ENCODE measurements at places on chromosomes 12 and 14.

GRCh38 chr12:93883436-93884154 lies 206.4 kb downstream of the CRADD start:
- H3K4me3 ChIP-seq = no peak overlapping the region
- H3K27ac ChIP-seq = no peak overlapping the region
- H3K27me3 ChIP-seq = no peaks in the 10 kb centered on the region
- no peaks in the 10 kb centered on the region for H3K4me1 ChIP-seq

DNA sequence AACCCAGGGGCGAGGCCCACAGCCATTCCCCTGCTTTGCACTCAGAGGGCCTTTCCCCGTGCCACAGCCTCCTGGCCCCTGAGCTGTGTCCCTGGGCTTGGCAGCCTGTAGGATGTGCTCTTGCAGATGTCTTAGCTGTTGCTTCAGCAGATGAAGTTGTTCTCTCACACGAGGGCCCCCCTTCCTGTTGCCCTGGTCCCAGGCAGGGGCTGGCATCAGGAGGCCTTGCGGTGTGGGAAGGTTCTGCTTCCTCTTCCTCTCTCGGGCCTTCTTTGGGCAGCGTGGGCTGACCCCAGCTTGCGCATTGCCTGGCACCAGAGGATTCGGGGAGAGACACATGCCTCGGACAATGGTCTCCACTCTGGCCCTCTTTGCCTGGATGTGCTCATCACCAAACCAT lies 12.7 kb downstream of the PROX2 start:
- no peak overlapping the region for H3K27ac ChIP-seq
- no peaks in the 10 kb centered on the region for H3K4me1 ChIP-seq
- no peaks in the 10 kb centered on the region for H3K27me3 ChIP-seq
- H3K36me3 ChIP-seq = no peaks in the 10 kb centered on the region
- no peak overlapping the region for H3K4me3 ChIP-seq
- no peak for DNase-seq

GRCh38 chr12:48995086-48995879 lies 3.9 kb downstream of the DDN start:
- H3K4me3 ChIP-seq = peak overlapping the region; percentile 64
- H3K36me3 ChIP-seq = no peaks in the 10 kb centered on the region
- H3K27me3 ChIP-seq = peaks cover 6% of the 10 kb centered on the region
- H3K27ac ChIP-seq = no peak overlapping the region
- peaks cover 39% of the 10 kb centered on the region for H3K4me1 ChIP-seq
- no peak for DNase-seq

- H3K36me3 ChIP-seq = no peaks in the 10 kb centered on the region
- no peak for DNase-seq
- H3K4me1 ChIP-seq = peaks cover 6% of the 10 kb centered on the region
- H3K27me3 ChIP-seq = no peaks in the 10 kb centered on the region
- H3K4me3 ChIP-seq = peak overlapping the region; percentile 18
These were observed 171.5 kb downstream of the CHST11 start for GRCh38 chr12:104627990-104628830.

DNA sequence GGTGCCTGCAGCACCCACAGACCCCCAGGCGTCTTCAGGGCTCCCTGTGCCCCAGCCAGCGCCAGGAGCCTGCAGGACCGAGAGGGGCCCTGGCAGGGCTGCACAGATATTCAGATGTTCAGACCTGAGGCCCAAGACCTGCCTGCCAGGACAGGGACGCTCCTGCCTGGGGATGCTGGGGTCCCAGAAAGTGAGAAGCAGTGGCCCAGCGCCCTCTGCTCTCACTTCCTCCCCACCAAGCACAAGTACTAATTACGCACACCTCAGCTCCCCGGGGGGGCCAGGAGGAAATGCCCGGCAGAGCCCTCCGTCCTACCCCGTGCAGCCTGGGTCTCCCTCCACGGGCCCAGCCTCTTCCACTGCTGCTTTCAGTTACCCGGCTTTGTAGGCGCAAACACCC lies 28.8 kb upstream of the INF2 start:
- no peaks in the 10 kb centered on the region for H3K36me3 ChIP-seq
- no peaks in the 10 kb centered on the region for H3K27me3 ChIP-seq
- no peak for DNase-seq
- H3K27ac ChIP-seq = no peak overlapping the region

DNA sequence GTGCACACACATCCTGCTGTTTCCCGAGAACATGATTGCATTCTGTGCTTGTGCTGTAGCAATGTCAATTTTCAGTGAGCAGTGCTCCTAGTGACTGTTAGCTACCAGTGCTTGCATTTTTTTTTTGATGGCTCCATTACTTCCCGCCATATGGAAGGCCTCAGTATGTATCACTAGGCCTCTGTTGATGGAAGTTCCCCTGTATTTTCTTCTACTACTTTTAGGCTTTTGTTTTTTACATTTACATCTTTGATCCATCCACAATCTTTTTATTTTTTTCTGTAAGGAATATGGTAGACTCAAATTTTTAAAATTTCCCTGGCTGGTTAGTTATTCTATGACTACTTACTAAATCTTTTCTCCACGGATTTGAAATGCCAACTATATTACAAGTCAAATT lies 49.1 kb downstream of the ZNF664 start:
- H3K27ac ChIP-seq = no peak overlapping the region
- peaks cover 33% of the 10 kb centered on the region for H3K4me1 ChIP-seq
- DNase-seq = no peak
- H3K27me3 ChIP-seq = no peaks in the 10 kb centered on the region

DNA sequence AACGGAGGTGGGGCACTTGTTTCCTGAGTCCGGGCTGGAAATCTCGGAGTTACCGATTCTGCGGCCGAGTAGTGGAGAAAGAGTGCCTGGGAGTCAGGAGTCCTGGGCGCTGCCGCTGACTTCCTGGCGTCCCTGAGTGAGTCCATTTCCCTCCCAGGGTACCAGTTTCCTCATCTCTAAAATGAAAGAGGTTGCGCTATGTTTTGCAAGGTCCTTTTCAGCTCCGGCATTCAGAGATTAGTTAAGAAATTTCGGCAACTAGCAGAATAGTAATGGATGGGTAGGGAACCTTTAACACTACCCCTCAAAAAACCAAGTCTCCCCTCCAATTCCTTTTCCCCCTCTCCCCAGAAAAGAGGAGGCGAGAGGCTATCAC lies 724 bp downstream of the BLOC1S1 start:
- DNase-seq = no peak
- H3K27ac ChIP-seq = peak overlapping the region; percentile 92
- peak overlapping the region; percentile 78 for H3K4me3 ChIP-seq
- peaks cover 68% of the 10 kb centered on the region for H3K4me1 ChIP-seq
- H3K36me3 ChIP-seq = no peaks in the 10 kb centered on the region

GRCh38 chr12:31260840-31261239 lies 65.1 kb downstream of the SINHCAF start:
- H3K36me3 ChIP-seq = no peaks in the 10 kb centered on the region
- DNase-seq = no peak
- no peaks in the 10 kb centered on the region for H3K27me3 ChIP-seq
- no peak overlapping the region for H3K27ac ChIP-seq
- H3K4me3 ChIP-seq = no peak overlapping the region

- no peaks in the 10 kb centered on the region for H3K36me3 ChIP-seq
- peak overlapping the region; percentile 41 for H3K4me3 ChIP-seq
These were observed 17.1 kb upstream of the EMP1 start for GRCh38 chr12:13179211-13180074.

DNA sequence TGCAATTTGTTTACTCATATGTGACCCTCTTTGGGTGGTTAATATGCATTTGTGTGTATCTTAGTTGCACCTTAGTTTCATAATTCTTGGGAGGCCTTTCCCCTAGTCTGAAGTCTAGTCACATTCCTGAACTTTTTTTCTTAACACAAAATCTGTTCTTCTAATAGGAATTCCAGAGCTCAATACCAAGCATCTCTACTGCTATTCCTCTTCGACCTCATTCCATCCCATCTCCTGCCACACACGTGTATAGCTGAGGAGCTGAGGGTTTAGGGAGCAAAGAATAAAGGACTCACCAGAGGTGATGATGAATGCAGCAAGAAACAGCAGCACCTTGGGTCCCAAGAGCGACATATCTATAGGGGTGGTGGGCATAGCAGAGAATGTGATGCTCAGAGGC lies 875 bp downstream of the MFAP5 start:
- DNase-seq = no peak
- H3K27ac ChIP-seq = no peak overlapping the region
- no peaks in the 10 kb centered on the region for H3K36me3 ChIP-seq
- H3K4me3 ChIP-seq = no peak overlapping the region
- H3K4me1 ChIP-seq = no peaks in the 10 kb centered on the region
- no peaks in the 10 kb centered on the region for H3K27me3 ChIP-seq

GRCh38 chr14:90491911-90492531 lies 95.2 kb downstream of the CALM1 start:
- H3K4me1 ChIP-seq = peaks cover 29% of the 10 kb centered on the region
- H3K27ac ChIP-seq = no peak overlapping the region
- no peak for DNase-seq
- H3K27me3 ChIP-seq = no peaks in the 10 kb centered on the region

DNA sequence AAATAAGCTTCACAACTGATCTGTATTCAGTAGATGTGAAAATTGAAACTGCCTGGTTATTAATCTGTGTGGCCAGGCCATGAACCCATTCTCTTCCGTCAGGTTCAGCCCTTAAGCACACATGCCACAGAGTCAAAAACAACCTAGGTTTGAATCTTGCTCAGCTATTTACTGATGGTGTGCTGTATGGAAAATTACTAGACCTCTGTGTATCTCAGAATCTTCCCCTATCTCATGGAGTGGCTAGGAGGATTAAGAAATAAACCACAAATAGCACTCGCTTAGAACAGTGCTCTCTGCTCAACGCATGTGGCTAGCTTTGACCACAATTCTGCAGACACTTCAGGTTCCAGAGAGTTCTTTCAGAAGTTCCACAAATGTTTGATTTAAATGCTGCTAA lies 240.7 kb upstream of the PLEKHG7 start:
- H3K4me3 ChIP-seq = no peak overlapping the region
- no peaks in the 10 kb centered on the region for H3K36me3 ChIP-seq
- no peak for DNase-seq
- no peak overlapping the region for H3K27ac ChIP-seq

- DNase-seq = no peak
- no peaks in the 10 kb centered on the region for H3K27me3 ChIP-seq
- no peak overlapping the region for H3K4me3 ChIP-seq
These were observed 4.8 kb downstream of the TMTC2 start for GRCh38 chr12:82691513-82691912.

DNA sequence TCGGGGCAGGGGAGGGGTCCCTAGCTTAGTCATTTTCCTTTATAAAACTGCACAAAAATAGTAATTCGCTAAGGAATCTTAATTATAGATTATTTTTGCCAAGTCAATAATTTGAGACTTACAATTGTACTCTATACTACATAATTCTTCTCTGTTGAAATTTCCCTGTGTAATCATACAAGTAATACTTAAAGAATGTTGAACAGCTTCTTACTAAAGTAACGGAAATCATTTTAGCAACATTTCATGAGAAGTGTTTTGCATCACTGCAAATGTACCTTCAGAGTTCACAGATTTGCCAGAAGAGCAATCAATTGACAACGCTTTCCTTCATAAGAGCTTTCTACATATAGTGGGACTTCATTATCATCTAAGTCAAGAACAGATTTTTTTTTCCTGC lies 7.9 kb upstream of the GNG2 start:
- H3K36me3 ChIP-seq = no peaks in the 10 kb centered on the region
- DNase-seq = no peak
- no peak overlapping the region for H3K27ac ChIP-seq
- H3K4me3 ChIP-seq = no peak overlapping the region

- no peaks in the 10 kb centered on the region for H3K4me1 ChIP-seq
- no peaks in the 10 kb centered on the region for H3K27me3 ChIP-seq
- no peaks in the 10 kb centered on the region for H3K36me3 ChIP-seq
These were observed 36.0 kb upstream of the GLIPR1 start for GRCh38 chr12:75444429-75445136.

DNA sequence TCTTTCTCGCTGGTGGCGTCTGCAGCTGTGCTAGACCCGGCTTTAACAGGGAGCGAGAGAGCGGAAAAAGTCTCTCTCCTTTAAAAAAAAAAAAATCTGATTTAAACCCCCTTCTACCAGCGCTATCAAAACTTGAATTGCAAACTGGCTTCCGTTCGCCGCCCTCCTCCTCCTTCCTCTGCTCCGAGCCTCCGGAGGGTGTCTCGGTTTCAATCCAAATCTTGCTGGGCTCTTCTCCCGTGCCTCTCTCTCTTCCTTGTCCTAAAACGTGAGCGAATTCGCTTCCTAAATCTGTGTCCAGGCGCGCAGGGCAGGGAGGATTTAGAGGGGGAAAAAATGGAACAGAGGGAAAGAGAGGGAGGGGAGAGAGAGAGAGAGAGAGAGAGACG lies 272 bp downstream of the TBX3 start:
- peak overlapping the region; percentile 87 for H3K4me3 ChIP-seq
- H3K36me3 ChIP-seq = no peaks in the 10 kb centered on the region
- no peak for DNase-seq
- H3K27me3 ChIP-seq = peaks cover 11% of the 10 kb centered on the region
- H3K27ac ChIP-seq = peak overlapping the region; percentile 84

DNA sequence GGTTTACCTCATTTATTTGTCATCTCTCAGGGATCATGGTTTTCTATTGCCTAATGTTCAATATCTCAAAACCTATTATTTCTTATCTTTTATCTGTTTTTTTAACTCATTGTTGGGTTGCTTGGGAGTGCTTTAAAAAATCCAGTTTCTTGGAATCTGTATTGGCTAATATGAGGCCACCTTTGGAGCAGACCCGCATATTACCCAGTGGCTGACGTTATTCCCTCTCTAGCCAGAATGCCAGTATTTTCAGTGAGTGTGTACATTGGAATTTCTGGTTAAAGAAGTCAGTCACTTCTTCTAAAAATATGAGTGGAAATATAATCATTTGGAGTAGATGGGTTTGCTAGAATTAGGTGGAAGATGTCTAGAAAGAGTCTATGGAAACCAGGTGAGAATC lies 38.3 kb downstream of the PRMT8 start:
- no peak overlapping the region for H3K4me3 ChIP-seq
- H3K27ac ChIP-seq = no peak overlapping the region
- DNase-seq = no peak
- H3K4me1 ChIP-seq = no peaks in the 10 kb centered on the region
- H3K36me3 ChIP-seq = no peaks in the 10 kb centered on the region
- H3K27me3 ChIP-seq = no peaks in the 10 kb centered on the region

DNA sequence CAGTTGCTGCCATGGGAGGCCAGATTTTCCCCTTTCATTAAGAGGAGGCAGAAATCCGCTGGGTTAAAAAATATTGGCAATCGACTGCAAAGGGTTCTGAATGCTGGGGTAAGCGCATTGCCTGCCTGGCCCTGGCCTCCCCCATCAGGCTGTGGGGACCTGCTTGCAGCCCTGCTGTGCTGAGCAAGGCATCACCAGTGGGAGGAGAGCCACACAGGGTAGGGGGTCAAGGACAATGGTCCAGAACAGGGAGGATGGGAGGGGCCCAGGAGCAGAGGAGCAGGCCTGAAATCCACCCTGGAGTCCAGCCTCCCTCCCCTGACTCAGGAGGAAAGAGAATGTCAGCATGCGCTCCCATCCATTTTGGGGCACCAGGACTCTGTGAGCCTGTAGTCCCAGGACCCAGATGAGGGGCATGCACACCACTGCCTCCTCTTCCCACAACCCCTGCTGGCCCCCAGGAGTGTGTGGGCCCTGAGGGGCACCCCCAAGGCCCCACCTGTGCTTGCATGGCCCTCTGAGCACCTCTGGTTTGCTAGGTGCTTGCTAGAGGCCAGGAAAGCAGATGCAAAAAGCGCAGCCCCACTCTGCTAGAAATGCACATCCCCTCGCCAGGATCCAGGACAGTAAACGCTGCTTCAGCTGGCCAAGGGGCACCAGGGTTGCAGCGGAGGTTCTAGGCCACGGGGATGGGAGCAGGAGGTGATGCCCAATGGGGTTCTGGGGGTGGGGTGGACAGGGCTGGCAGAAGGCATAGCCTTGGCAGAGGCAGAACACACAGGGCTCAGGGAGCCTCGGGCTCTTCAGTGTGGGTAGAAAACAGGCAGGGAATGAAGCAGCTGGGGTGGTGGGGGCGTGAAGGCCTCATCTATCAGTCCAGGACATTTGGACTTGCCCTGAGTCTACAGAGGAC lies 14.6 kb downstream of the TESC start:
- no peaks in the 10 kb centered on the region for H3K27me3 ChIP-seq
- no peak overlapping the region for H3K4me3 ChIP-seq
- no peaks in the 10 kb centered on the region for H3K4me1 ChIP-seq
- DNase-seq = no peak
- H3K27ac ChIP-seq = no peak overlapping the region

All from thoracic aorta (tissue), 2 donors.